D721Med (cell line): ENCODE measurements at places on chromosomes 7 and 10.

DNA sequence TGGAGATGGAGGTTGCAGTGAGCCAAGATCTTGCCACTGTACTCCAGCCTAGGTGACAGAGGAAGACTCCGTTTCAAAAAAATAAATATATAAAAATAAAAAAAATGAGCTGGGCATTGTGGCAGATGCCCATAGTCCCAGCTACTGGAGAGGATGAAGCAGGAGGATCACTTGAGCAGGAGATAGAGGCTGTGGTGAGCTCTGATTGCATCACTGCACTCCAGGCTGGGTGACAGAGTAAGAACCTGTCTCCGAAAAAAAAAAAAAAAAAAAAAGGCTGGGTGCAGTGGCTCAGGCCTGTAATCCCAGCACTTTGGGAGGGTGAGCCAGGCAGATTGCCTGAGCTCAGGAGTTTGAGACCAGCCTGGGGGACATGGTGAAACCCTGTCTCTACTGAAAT lies 11.8 kb downstream of the ZNF487 start:
- no peak for DNase-seq

- DNase-seq, result no peak
Observed at GRCh38 chr7:101651112-101651511, 22.0 kb upstream of the MYL10 start.

- no peak for DNase-seq
Observed at GRCh38 chr7:53111031-53111430, 75.6 kb downstream of the POM121L12 start.

DNA sequence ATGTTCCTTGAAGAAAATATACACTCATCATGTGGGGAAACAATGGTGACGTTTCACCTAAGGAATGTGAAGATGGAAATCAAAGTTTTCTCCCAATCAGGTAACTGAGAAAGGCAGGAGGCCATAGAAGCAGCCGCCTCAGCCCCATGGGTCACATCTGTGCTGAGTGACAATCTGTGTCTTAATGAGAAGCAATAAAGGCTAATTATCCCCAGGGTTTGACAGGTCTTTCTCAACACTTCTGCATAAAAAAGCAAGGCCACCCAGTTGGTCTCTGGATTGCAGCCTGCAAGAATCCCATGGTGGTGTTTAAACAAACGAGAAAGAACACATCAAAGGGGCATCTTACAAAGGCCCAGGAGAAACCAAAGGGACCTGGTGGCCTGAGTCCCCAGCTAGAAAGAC lies 91.1 kb upstream of the TNS3 start:
- DNase-seq, result no peak

DNA sequence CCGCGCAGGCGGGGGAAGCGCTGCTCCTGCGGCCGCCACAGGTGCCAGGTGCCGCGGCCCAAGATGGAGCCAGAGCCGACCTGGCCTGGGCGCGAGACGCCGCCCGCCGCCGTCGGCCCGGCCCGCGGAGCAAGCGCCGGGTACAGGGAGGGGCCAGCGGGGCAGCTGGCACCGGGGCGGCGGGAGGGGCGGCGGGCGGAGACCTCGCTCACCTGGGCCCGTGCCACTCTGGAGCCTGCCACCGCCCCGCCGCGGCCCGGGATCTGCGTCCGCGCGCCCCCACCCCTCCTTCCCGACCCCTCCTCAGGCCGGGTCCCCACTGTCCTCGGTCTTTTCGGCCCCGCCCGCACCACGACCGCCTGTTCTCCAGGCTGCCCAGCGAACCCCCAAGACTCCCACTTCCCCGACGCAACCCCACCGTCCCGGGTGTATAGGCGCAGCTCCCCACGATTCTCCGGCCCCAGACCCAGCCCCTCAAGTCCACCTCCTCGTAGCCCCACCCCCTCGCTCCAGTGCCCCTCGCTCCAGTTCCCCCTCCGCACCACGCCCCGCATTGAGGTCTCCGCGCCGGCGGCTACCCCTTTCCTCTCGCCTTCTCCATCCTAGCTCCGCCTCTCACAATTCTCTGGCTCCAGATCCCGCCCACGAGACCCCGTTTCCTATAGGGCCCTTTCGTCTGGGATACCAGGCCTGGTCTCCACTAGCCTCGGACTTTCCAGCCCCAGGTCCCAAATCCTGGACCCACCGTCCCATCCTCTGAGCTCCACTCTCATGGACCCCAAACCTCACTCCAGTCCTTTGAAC lies at the start of gene GPRIN2:
Gene GPRIN2 (minus strand): TSS at position 144 of the 804 bp plus-strand sequence. CDS start 5,922 bp downstream, outside the sequence.
- DNase-seq, result no peak

DNA sequence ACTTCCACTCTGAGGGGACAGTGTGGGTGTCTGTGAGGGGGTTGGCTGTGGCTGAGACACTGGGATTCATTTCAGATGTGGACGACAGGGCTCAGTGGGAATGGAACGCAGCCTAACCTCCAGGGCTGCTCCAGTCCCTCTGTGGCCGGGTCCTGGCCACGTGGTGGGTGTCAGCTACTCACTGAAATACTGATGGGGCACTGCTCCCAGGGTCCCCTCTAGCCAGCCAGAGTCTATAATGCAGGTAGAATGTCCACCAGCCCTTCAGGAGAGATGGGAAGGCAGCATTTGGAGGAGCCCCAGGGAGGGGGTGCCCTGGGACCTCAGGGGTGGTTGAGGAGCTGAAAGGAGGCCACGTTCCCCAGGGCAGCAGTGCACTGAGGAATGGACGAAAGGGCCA lies 87.2 kb upstream of the LANCL2 start:
- DNase-seq, result no peak

- no peak for DNase-seq
Observed at GRCh38 chr10:61923210-61923949, 21.9 kb downstream of the ARID5B start.

DNA sequence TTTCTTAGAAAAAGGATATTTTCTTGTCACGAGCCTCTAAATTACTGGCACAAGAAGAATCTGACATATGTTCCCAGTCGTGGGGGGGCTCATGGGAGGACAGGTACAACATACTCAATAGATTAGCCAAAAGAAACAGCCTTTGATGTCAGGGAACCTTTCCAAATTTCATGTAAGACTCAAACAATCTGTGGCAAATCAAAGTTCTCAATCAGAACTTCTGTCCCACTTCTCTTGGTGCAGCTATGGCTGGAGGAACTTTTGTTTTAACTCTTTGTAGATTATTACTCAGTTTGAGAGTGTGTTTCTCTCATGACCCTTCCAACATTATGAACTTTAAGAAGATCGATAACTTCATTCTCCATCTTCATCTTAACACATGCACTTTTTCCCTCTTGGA lies 114.3 kb upstream of the ARID5B start:
- no peak for DNase-seq

- no peak for DNase-seq
Observed at GRCh38 chr10:32937911-32938424, 20.1 kb downstream of the ITGB1 start.

GRCh38 chr10:12690525-12691126 lies 310.9 kb downstream of the CCDC3 start:
- no peak for DNase-seq

- DNase-seq, result no peak
Observed at GRCh38 chr10:70992436-70992835, 104.1 kb upstream of the PCBD1 start.

GRCh38 chr10:78892338-78893176 lies 176.2 kb upstream of the ZMIZ1 start:
- DNase-seq, result no peak

- DNase-seq, result no peak
Observed at GRCh38 chr10:67770537-67770936, 67.5 kb downstream of the DNAJC12 start.

- no peak for DNase-seq
Observed at GRCh38 chr10:73172867-73173266, 4.9 kb downstream of the FAM149B1 start.

DNA sequence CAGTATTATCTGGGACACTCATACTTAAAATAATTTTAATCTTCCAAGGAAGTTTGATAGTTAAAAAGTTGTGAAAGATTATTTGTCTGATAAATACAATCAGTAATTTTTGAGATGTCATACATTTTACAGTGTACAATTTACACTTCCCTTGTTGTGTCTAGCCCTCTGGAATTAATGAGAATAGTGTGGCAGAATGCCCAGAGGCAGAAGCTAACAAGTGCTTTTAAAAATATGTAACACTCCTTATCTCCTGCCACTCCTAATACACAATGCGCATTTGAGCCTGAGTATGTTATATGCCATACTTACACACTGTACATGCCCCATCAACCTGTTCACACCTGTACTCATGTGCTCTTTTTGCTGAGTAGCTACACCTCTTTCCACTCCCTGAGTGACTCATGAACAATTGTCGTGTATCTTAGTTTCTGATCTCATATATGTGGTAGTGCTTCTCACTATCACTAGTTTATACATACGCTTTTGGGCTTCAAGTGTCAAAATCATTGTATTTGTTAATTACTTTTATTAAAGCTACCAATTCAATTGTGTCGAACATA lies 106.9 kb upstream of the GNAI1 start:
- no peak for DNase-seq

- no peak for DNase-seq
Observed at GRCh38 chr7:37208528-37208927, 240.1 kb downstream of the ELMO1 start.

- no peak for DNase-seq
Observed at GRCh38 chr7:151799506-151799905, 77.4 kb downstream of the PRKAG2 start.

- DNase-seq, result no peak
Observed at GRCh38 chr10:35909121-35909720, 267.1 kb upstream of the FZD8 start.

- DNase-seq, result no peak
Observed at GRCh38 chr10:80492848-80493521, 38.9 kb downstream of the TSPAN14 start.

- no peak for DNase-seq
Observed at GRCh38 chr7:137862964-137863363, 16.2 kb upstream of the DGKI start.

- DNase-seq, result no peak
Observed at GRCh38 chr7:70830060-70830395, 301.9 kb upstream of the GALNT17 start.

- no peak for DNase-seq
Observed at GRCh38 chr10:33327751-33328150, 6.7 kb downstream of the NRP1 start.

- DNase-seq, result no peak
Observed at GRCh38 chr7:150406567-150407421, 27.7 kb downstream of the ZNF775 start.

DNA sequence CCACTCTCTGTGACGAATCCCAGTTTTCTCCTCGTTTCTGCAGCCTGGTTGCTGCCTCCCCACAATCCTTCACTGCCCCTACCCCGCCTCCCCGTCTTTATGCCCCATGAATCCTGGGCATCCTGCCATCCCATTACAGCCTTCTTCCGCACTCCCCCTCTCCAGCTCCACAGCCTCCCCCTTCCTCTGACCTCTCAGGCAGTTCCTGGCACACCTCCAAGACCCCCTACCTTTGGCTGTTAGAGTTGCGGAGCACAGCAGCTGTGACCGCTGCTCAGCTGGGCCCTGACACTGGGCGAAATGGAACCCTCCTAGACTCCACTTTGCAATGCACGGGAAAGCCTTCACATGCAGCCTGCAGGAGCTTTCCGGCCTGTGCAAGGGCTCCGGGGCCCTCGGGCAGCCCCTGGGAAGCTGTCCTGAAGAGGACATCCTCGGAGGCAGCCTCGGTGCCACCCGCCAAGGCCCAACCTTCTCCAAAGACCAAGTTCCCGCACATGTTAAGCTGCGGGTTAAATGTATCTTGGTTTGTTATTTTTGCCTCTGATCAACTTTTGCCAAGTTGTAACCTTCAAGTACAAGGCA lies 400.7 kb upstream of the MKI67 start:
- no peak for DNase-seq

DNA sequence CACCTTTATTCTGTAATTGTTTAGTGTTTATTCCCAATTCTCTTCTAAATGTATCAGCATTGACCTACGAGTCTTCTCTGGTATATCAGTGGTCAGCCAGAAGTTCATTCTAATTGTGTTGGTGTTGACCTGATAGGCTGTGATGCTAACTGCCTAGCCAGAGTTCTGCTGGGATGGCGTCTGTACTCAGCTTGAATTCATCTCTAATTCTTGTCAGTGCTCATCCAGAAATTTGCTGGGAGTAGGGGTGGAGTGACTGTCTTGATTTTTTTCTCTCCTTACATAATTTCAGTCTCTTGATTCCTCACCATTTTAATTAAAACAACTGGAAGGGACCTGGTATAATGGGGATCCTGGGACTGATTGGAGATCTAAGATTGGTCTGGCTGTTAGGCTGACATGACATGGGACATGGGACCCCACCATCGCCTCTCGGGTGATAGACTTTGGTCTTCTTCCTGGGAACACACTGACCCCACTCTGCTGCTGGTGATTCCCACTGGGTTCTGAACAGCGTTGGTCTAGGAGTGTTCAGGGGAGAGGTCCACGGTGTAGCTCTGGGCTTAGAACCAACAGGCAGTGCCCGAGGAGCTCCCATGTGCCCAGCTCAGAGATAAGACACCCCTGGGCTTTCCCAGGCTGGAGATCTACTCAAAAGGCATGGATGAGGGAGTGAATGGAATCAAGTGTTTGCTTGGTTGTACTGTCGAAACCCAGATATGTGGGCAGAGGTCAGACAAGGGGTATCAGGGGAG lies 3.8 kb downstream of the NEURL1 start:
- no peak for DNase-seq

GRCh38 chr10:109418795-109419194 lies 504.5 kb downstream of the XPNPEP1 start:
- no peak for DNase-seq

DNA sequence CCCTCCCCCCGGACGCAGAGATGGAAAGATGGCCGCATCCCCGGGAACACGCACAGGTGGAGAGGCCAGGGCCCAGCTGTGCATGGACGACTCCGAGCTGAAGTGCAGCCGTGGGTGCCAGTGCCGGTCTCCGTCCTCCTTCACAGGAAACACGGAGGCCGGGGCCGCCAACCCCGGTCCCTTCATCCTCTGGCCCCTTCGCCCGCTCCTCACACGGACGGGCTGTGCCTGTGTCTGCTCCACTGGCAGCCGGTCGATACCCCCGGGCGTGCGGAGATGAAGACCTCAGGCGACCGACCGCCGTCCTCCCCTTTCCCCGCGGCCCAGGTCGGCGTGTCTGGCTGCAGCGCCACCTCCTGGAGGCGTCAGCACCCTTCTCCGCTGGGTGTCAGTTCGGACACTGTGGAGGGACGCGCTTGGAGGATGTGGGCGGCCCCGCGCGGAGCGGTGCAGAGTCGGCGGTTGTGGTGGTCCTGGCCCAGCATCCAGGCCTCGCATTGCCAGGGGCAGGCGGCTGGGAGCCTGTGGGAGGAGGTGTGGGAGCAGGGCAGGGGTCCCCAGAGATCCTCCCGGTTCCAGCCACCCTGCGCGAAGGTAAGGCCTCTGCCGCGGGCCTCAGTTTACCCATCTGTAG lies 9.9 kb downstream of the ZNF511 start:
- no peak for DNase-seq

GRCh38 chr7:38360776-38361175 lies 87.3 kb upstream of the TARP start:
- DNase-seq, result no peak
